ENCODE measurements at places on chromosomes 1 and 21.

DNA sequence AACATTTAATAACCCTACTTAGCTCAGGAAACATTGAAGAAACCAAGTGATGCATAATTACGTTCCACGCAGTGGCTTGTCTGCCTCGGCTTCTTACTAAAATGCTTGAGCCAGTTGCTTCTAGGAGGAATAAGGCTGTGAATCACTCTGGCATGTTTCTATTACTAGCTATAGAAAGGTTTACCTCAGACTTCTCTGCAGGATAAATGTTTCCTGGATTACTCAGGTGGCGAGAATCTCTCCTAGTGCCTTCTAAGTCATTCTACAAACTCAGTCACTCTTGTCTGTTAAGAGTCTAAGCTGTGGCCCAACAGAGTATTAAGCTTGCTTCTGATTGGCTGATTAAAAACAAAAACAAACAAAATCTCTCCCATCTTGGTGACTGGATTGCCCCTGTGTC is 92.0 kb upstream of the RALGPS2 start:
- no peak overlapping the region for H3K27ac ChIP-seq
- no peaks in the 10 kb centered on the region for H3K4me1 ChIP-seq
- no peaks in the 10 kb centered on the region for H3K36me3 ChIP-seq
- no peak overlapping the region for H3K4me3 ChIP-seq
- DNase-seq = peak; percentile 70
- no peaks in the 10 kb centered on the region for H3K27me3 ChIP-seq

DNA sequence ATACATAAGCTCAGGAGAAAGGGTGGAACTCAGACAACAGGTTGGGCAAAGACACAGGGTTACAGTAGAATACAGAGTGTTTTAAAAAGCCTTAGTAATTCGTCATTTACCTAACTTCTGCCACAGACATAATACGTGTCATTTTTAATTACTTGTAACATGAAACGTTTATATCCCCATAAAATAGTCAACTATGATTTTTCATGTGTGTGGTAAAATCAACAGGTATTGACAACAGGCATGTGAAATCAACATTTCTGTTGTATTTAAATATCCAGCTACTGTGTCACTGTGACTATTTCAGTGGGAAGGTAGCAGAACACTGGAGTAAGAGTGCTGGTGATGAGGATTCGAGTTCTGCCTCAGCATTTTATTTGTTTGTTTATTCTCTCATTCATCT is 5.7 kb downstream of the FAM163A start:
- DNase-seq = no peak
- H3K27me3 ChIP-seq = peaks cover 30% of the 10 kb centered on the region
- no peaks in the 10 kb centered on the region for H3K36me3 ChIP-seq
- no peaks in the 10 kb centered on the region for H3K4me1 ChIP-seq

- DNase-seq = peak; percentile 10
- no peaks in the 10 kb centered on the region for H3K36me3 ChIP-seq
- H3K4me1 ChIP-seq = no peaks in the 10 kb centered on the region
- H3K27me3 ChIP-seq = no peaks in the 10 kb centered on the region
- H3K27ac ChIP-seq = no peak overlapping the region
- H3K4me3 ChIP-seq = no peak overlapping the region
Measured at GRCh38 chr1:34396042-34396441, 219.3 kb downstream of the C1orf94 start.

GRCh38 chr21:28568692-28569091 is 424.0 kb downstream of the LTN1 start:
- H3K27ac ChIP-seq = no peak overlapping the region
- no peaks in the 10 kb centered on the region for H3K4me1 ChIP-seq
- no peak overlapping the region for H3K4me3 ChIP-seq
- no peaks in the 10 kb centered on the region for H3K36me3 ChIP-seq

GRCh38 chr21:41111681-41112080 is 56.3 kb upstream of the BACE2 start:
- H3K27ac ChIP-seq = no peak overlapping the region
- DNase-seq = no peak
- H3K27me3 ChIP-seq = no peaks in the 10 kb centered on the region
- no peaks in the 10 kb centered on the region for H3K36me3 ChIP-seq
- peaks cover 7% of the 10 kb centered on the region for H3K4me1 ChIP-seq
- H3K4me3 ChIP-seq = no peak overlapping the region

DNA sequence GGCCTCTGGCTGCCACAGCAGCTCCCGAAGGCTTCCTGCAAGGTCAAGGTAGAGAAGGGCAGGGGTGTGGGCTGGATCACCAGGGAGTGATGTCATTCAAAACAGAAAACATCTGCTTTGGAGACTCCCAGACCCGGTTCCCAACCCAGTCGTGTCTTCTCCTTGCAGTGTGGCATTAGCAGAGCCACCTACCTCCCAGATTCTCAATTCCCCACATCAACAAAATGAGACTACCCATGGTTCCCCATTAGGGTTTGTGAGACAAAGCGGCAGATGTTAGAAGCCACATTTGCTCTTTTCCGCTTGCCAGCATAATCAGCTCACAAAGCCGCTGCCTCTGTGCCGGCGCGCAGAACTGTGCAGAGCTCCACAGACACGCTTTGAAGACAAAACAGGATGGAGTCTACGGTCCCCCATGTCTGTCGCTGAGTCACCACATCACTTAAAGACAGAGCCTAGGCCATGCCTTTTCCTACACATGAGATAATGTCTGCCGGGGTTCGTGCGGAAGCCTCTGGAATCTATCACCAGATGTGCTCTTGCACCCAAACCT is 12.5 kb downstream of the KIF17 start:
- H3K27ac ChIP-seq = no peak overlapping the region
- no peaks in the 10 kb centered on the region for H3K4me1 ChIP-seq
- no peak overlapping the region for H3K4me3 ChIP-seq
- no peaks in the 10 kb centered on the region for H3K36me3 ChIP-seq
- DNase-seq = peak; percentile 16
- H3K27me3 ChIP-seq = no peaks in the 10 kb centered on the region

- H3K36me3 ChIP-seq = no peaks in the 10 kb centered on the region
- no peak for DNase-seq
- H3K4me3 ChIP-seq = no peak overlapping the region
- H3K27me3 ChIP-seq = no peaks in the 10 kb centered on the region
- peaks cover 39% of the 10 kb centered on the region for H3K4me1 ChIP-seq
Measured at GRCh38 chr1:93614986-93615581, 66.6 kb downstream of the BCAR3 start.

DNA sequence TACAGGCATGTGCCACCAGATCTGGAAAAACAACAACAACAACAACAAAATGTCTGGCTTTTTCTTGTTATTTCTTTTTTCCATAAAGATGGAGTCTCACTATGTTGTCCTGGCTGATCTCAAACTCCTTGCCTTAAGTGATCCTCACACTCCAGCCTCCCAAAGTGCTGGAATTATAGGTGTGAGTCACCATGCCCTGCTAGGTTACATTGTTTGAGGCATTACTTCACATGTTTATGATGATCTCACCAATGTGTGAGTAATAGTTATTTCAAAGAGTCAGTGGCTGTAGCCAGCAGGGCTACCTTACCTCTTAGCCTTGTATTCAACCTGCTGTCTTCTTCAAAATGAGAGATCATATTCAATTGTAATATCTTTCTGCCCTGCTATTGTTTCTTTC is 445.7 kb downstream of the AMY1C start:
- H3K27ac ChIP-seq = no peak overlapping the region
- DNase-seq = peak; percentile 39
- H3K4me1 ChIP-seq = no peaks in the 10 kb centered on the region
- no peaks in the 10 kb centered on the region for H3K27me3 ChIP-seq

GRCh38 chr1:225580238-225581099 is 72.5 kb downstream of the ENAH start:
- peaks cover 4% of the 10 kb centered on the region for H3K4me1 ChIP-seq
- no peaks in the 10 kb centered on the region for H3K27me3 ChIP-seq
- DNase-seq = no peak
- no peaks in the 10 kb centered on the region for H3K36me3 ChIP-seq
- H3K4me3 ChIP-seq = no peak overlapping the region

DNA sequence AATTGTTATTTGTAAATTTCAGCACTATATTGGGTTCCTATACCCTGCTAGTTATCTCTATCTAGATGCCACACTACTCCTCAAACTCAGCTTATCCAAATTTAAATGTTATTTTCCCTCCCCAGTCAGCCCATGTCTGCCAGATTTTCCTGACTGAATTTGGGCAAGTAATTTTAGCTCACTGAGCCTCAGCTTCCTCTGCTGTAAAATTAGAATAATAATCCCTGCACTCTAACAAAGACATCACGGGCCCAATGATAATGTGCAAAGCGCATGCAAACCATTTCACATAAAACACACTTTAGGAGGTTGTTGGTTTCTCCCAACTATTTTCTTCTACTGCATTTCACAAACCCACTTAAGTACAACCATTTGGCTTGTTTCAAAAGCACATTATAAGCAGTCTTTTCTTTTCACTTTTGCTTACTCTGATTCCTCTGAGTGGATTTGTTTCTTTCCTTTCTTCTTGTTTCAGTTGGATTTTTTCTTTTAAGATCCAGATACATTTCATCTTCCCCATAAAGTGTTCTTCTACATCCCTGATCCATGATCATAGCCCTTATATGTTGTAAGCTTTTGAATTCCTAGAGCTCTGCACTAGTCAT is 152.8 kb upstream of the DPT start:
- H3K4me3 ChIP-seq = no peak overlapping the region
- H3K27me3 ChIP-seq = no peaks in the 10 kb centered on the region
- DNase-seq = no peak
- no peak overlapping the region for H3K27ac ChIP-seq
- H3K36me3 ChIP-seq = no peaks in the 10 kb centered on the region
- H3K4me1 ChIP-seq = no peaks in the 10 kb centered on the region
